ENCODE measurements at places on chromosomes 5 and 9.
A peak's percentile ranks its signal among the peaks of the same experiment; 100 is the strongest.

GRCh38 chr5:94778299-94778698 lies 159.8 kb downstream of the SLF1 start:
- no peak for DNase-seq

- no peak for DNase-seq
Observed at GRCh38 chr5:148750614-148751013, 75.8 kb upstream of the ADRB2 start.

DNA sequence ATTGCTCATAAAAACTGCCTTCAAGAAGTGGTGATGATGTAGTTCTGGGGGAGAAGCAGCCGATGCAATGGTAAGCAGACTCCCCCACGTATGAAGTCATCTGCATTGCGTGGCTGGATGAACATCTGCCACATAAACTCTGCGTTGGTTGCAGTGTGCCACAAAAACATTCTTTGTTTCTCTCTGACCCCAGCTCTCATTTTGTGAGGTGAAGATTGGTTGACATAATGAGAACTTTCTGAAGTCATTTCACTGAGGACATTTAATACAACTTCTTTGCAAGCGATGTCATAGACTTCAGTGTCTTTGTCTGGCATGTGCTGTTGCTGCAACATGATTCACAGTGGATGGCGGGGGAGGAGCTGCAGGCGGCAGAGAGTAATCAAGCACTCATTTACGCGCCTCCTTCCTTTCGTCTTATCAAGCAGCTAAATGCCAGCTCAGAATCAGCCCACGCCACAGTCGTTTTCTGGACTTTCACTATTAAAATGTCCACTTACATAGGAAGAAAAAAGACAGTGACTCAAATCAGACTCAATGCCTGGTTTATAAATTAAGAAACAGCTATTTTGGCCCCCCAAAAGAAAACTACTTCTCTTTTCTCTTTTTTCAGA lies 91.5 kb upstream of the NFIL3 start:
- DNase-seq = no peak

DNA sequence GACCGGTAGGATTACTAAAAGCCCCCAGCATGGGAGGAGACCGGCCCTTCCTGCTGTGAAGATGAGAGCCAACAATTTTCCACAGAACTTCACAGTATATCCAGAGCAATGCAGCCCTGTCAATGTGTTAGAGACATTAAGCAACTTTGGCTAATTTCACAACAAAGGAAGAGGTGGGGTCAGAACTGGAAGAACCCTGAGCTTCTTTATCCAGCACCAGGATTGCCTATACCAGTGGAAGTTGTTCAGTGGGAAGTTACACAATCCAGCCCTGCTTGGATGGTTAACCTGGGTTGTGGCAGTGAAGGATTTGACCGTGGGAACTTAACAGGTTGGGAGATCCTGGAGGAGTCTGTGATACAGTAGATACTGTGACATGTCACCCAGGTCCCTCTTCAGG lies 197.0 kb downstream of the FBN2 start:
- DNase-seq = no peak

DNA sequence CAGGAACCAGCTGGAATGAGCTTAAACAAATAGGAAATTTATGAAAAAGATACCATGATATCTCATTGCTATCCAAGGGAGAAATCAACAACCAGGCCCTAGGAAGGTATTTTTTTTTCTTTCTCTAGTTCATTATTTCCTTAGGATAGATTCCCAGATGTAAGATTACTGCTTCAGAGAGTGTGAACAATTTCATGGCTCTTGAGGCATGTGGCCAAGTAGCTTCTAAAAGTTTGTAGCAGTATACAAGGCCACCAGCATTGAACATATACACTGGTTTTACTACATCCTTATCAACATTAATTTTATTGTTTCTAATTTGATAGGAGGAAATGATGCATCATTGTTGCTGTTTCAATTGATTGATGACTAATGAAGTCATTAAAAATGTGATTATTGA lies 201.2 kb downstream of the SREK1 start:
- no peak for DNase-seq

DNA sequence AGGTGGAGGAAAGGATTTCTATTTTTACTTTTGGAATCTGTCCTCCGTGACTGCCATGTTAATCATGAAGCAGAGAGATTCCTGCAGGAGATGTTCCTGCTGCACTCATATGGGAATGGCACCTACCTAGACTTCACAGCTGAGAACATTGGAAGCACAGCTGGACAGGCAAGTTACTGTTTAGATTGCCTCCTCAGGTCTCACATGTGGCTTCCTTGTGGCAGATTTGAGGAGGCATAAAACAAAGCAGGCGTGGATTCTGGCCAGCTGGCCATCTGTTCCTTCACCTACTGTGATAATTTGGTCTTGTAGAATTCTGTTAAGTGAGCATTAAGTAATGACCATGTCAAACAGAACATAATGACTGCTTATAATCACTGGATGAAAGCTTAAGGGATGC lies 193.4 kb downstream of the EDIL3 start:
- no peak for DNase-seq

- no peak for DNase-seq
Observed at GRCh38 chr5:172508471-172509404, 54.4 kb upstream of the SH3PXD2B start.

GRCh38 chr9:85451680-85452079 lies 290.1 kb downstream of the AGTPBP1 start:
- no peak for DNase-seq

DNA sequence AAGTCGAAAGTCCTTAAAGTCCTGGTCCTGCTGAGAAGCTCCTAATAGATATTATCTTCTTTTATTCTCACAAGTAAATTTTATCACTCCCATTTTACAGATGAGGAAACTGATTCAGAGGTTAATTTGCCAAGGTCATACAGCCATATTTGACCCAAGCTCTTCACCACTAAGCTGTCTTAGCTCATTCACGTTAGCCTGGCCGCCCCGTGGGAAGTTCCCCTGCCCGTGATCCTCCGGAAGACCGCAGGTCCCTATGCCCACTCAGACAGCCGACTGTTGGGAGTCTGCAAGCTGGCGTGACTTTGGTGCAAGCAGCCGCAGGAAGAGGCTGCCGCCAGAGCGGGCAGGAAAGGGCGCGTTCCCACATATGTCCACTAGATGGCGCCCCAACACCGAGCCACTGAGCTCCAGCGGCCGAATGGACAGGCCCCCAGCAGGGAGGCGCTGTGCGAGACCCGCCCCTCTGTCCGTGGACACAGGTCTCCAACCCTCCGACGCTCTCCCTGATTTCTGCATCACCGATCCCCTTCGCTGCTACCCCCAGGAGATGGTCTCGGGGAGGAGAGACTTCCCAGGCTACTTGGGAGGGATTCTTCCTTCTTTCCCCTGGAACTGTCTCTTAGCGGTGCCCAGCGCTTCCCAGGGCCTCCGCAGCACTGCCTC lies 10.0 kb upstream of the ARAP3 start:
- DNase-seq = peak; percentile 75

- DNase-seq = no peak
Observed at GRCh38 chr5:6581090-6581489, 51.8 kb downstream of the NSUN2 start.

- DNase-seq = no peak
Observed at GRCh38 chr9:134298000-134298399, 28.3 kb upstream of the RXRA start.

GRCh38 chr9:116278326-116278725 lies 124.7 kb downstream of the PAPPA start:
- no peak for DNase-seq

GRCh38 chr5:149672701-149673476 lies 57.2 kb upstream of the PPARGC1B start:
- no peak for DNase-seq

- no peak for DNase-seq
Observed at GRCh38 chr9:14372437-14373335, 58.7 kb upstream of the NFIB start.

- DNase-seq = no peak
Observed at GRCh38 chr9:138053321-138053868, 175.8 kb downstream of the CACNA1B start.

DNA sequence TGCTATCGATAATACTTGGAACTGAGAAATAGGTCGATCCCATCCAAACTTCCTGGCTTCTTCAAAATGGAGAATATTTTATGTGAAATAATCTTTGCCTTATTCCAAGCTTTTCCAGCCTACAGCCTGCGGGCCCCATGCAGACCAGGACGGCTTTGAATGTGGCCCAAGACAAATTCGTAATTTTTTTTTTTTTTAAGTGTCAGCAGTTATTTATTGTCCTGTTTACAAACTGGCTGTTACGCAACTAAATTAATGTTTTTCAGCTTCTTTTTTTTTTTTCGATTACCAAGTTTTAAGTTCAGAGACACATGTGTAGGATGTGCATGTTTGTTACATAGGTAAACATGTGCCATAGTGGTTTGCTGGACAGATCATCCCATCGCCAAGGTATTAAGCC lies 411.7 kb upstream of the EDIL3 start:
- no peak for DNase-seq

- DNase-seq = no peak
Observed at GRCh38 chr5:128772356-128772755, 192.9 kb upstream of the SLC27A6 start.

GRCh38 chr9:136080716-136081112 lies 14.4 kb downstream of the NACC2 start:
- DNase-seq = no peak

DNA sequence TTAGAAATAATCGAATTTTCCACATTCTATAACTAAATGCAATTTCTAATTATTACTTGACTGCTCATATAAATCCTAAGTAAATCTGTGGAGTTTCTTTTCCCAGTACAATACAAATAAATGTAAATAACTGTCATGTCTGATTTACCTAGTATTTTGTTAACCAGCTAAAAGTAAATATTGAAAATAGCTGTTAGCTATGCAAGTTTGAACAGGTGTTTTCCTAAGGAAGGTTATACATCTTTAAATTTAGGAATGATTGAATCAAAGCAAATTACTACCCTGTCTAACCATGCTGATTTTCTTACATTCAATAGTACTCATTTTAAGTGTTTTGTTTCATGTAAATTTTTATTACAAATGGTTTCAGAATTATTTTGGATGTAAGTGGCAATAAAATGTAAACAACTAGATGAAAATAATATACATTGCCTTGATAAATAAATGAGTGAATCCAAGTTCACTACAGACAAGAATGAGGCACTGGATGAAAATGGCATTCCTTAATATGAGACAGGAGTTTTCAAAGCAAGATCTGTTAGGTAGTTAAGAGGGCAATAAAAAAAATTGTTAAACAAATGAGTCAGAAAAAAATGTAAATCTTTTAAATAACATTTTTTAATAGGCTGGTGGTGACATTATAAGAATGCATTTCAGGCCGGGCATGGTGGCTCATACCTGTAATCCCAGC lies 15.8 kb downstream of the MCIDAS start:
- DNase-seq = no peak

GRCh38 chr5:69188811-69189161 lies 597 bp upstream of the CENPH start:
- no peak for DNase-seq

DNA sequence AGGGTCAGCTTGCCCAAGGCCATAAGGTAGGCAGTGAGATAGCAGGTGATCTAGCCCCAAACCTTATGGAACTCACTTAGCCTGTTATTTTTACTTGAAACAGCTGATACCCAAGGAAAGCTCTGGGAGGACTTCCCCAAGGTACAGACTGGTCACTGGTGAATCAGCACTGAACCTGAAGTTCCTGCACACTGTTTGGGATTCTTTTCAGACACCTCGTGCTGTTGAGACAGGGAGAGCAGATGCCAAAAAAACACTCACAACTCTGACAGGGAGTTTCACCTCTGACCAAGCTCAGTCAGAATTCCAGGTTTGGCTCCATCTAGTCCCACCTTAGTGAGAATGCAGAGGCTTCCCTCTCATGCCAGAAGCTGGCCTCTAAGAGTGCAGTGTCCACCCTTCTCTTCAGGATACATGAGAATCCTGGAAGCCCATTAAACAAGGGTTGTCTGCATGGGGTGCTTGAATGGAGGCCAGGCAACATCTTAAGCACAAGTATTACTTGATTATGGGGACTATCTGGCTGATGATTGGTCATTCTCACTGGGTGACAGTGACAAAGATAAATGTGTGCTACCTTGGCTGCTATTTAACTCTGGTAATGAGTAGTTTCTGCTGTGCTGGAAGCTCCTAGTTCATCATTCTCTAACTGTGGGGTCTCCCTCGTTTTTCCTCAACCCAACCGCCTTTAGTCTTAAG lies 122.8 kb upstream of the SLIT3 start:
- DNase-seq = no peak

DNA sequence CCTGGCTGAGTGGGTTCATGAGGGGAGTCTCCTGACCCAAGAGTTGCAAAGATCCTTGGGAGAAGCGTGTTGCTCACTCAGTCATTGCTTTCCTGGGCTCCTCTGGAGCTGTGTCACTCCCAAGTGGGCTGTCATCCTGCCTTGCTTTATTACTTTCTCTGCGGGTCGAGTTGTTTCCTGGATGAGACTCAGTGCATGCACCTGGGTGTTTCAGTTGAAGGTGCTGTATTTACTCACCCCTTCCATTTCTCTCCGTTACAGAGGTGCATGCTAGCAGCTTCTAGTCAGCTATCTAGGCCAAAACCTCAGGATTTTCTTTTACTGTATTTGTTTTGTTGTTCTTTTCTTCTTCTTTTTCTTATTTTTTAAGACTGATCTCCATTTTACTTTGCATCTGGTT lies 785.5 kb upstream of the EDIL3 start:
- no peak for DNase-seq

GRCh38 chr5:138287246-138287645 lies 12.8 kb upstream of the GFRA3 start:
- DNase-seq = no peak

- DNase-seq = no peak
Observed at GRCh38 chr5:138536665-138537315, 6.2 kb downstream of the ETF1 start.

GRCh38 chr5:167745868-167746267 lies 545.6 kb upstream of the WWC1 start:
- no peak for DNase-seq

DNA sequence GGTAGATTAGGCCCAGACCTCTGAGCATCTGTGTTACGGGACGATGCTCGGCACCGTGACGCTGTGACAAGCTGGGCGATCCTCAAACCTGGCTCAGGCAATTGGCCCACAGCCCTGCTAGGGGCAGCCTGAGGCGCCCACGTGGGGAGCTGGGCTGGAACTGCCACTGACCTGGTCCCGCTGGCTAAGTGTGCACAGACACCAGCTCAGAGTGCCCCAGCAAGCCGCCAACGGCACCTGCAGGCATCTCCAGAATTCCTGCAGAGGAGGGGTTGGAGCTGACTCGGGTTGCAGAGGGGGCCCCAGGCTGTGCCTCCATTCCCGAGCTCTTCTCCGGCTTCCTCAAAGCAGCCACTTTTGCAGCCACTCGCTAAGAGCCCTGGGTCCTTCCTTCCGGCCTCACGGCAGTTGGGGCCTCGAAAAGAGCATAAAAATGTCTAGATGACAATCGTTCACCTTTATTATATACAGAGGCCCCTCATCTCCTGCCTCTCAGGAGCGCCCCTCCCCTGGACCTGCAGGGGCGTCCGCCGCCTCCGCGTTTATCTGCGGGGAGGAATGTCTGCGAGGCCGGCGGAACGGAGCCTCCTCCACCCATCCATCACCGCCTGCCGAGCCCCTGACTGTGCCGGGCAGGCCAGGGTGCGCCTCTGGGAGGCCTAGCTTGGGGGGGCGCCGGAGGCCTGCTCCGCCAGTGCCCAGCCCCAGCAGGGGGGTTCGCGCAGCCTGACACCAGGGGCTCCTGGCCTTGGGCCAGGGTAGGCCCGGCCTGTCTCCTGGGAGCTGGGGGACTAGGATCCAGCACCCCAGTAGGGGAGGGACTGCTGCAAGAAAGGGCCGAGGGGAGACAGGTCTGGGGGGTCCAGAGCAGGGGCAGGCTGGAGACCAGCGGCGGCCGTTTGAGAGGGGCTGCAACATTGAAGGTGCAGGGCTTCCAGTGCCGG lies 144.9 kb downstream of the BARX1 start:
- DNase-seq = no peak

All from stimulated activated CD4-positive, alpha-beta T cell treated with anti-CD3 and anti-CD28 coated beads, Interleukin-4, amount 100 ng/mL, for 4 hours (primary cell).